ENCODE measurements at places on chromosomes 2 and 18. TPM values are rescaled to one million over a fixed set of nuclear protein-coding genes. Genes with fewer than 3 reads are reported as not detected.
A peak's percentile ranks its signal among the peaks of the same experiment; 100 is the strongest.

The NTSR2 gene
- polyA plus RNA-seq, result not detected

The RUFY4 gene
- polyA plus RNA-seq, result not detected

GRCh38 chr2:45031028-45031427 is 21.8 kb upstream of the SIX2 start:
- DNase-seq, result no peak

The CNDP1 gene
- not detected for polyA plus RNA-seq

- DNase-seq, result no peak
Measured at GRCh38 chr2:72859831-72860262, 27.4 kb upstream of the SPR start.

GRCh38 chr2:161651547-161651946 is 27.3 kb downstream of the SLC4A10 start:
- DNase-seq, result no peak

DNA sequence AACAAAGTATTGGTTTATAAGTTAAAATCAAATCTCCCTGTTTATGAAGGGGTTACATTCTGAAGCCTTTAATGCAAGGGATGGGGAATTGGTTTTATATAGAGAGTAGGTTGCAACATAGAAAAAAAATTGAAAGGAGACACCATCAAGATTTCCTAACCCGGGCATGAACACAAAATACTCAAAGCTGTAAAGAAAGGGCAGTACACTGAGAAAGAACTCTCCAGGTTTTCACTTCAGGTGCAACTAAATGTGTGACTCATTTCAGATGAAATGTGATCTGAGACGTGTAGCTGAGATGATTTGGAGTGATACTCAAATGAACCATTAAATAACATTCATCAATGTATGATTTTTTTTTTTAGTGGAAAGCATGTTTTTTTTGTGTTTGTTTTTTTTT is 43.6 kb downstream of the SANBR start:
- no peak for DNase-seq

The UGT1A6 gene
- polyA plus RNA-seq, result 0.11 TPM

The RGPD3 gene
- 0.10 TPM for polyA plus RNA-seq

The ZAP70 gene
- polyA plus RNA-seq, result 0.10 TPM

The CCDC85A gene
- polyA plus RNA-seq, result 3.1 TPM

- DNase-seq, result no peak
Measured at GRCh38 chr2:200425026-200425821, 84.6 kb downstream of the KCTD18 start.

- DNase-seq, result no peak
Measured at GRCh38 chr2:151161821-151162551, 99.7 kb downstream of the RBM43 start.

DNA sequence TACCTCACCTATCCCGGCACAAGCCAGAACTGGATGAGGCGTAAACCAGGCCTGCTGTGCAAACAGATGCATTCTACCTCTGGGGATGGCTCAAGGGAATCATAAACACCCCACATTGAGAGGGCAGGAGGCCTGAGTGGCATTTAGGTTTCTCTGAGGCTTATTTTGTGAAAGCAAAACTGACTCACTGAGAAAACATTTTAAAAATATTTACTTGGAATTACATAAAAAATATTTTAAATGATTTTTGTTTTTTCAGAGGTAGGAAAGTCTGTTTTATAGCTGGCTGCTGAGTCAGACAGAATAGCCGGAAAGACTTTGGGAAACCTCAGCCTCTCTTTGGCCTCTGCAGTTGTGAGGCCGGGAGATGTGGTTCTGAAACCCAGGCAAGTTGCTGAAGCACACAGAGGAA is 244.1 kb downstream of the NCKAP5 start:
- peak; percentile 89 for DNase-seq

DNA sequence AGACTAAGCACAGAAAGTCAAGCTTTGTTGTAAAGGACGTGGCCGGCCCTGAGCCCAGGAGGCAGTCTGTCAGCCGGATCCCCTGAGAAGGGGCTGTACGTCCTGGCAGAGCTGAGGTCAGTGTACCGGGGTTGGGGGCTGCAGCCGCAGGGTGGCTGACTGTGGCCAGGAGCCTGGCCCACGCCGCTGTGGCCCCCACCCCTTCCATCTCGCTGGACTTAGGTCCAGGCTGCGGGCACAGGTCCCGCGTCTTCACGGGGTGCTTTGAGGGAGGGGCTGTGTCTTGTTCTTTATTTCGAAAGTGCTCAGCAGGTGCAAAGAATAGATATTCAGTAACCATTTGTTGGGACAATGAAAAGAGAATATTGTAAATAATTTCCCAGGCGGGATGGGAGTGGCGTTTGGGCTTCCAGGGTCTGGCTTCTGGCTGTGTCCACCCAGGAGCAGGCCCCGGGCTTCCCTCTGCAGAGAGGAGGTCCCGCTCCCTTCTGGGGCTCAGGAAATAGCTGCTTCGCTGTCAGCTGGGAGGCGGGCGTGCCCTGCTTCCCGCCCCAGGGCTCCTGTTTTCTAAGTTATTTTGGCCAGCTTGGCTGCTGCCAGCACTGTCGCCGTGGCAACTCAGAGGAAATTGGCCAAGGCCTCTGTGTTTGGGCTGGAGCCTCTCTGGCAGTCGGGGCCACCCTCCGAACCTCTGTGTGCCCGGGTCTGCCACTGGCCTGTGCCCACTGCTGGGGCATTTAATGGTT is 7.4 kb downstream of the NFATC1 start:
- DNase-seq, result no peak

GRCh38 chr2:100767224-100767653 is 52.7 kb upstream of the NPAS2 start:
- DNase-seq, result peak; percentile 85

DNA sequence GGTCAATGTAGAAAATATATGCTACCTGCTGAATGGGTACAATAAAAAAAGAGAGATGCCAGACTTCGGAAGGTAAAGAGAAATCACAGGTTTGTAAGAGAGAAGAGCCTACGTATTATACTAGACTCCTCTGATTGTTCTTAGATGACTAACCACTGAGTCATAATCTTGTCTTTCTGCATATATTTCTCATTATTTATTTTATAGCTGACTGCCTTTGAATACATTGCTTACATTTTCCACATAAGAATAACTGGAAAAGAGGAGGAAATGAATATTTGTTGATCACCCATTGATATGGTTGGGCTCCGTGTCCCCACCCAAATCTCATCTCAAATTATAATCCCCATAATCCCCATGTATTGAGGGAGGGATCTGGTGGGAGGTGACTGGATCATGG is 90.3 kb upstream of the RAB27B start:
- no peak for DNase-seq

- DNase-seq, result no peak
Measured at GRCh38 chr2:181679544-181679979, 755 bp downstream of the NEUROD1 start.

- DNase-seq, result no peak
Measured at GRCh38 chr2:240235149-240235803, 94.8 kb upstream of the OTOS start.

GRCh38 chr2:28977176-28977875 is 3.8 kb upstream of the TOGARAM2 start:
- DNase-seq, result no peak

The DOK6 gene
- 0.55 TPM for polyA plus RNA-seq

DNA sequence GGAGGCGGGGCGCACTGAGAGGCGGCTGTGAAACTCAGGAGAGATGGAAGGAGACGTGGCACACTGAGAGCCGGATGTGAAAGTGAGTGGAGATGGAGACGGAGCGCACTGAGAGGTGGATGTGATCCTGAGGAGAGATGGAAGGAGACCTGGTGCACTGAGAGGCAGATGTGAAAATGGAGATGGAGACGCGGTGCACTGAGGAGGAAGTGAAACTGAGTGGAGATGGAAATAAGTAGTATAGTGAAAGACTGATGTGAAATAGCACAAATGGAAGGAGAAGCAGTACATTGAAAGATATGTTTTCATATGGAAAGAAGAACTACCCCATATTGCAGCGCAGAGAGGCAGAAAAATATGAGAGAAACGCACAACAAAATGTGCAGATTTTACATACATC is 281.6 kb upstream of the RGPD4 start:
- no peak for DNase-seq

- DNase-seq, result peak; percentile 85
Measured at GRCh38 chr2:42964439-42965083, 172.2 kb upstream of the HAAO start.

GRCh38 chr2:134431838-134432434 is 178.1 kb downstream of the MGAT5 start:
- no peak for DNase-seq

The SCYGR4 gene
- not detected for polyA plus RNA-seq

GRCh38 chr2:142222715-142223114 is 91.9 kb upstream of the LRP1B start:
- no peak for DNase-seq

The CABLES1 gene
- 4.3 TPM for polyA plus RNA-seq

The THSD7B gene
- polyA plus RNA-seq, result 0.13 TPM

DNA sequence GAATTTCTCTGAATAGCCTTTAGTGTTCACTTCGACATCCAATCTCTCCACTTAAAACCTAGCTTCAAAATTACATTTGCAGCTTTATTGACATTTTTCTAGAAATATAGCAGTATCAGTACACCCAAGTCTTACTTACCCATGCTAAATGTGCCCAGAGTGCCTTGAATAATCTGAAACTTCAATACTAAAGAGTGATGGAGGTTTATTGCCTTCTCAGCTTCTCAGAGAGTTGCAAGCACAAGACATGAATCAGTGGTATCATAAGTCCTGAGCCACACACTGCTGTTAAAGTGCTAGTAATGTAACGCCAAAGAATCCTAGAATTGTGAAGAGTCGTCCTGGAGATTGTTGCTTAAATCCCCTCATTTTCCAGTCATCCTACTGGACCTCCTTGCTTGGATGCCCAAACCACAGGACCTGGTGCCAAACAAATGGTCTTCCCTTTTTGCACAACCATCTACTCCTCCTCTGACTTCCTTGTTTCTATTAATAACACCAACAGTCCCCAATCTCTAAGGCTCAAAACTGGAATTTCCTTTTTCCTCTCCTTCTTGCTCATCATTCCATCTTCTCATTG is 83.2 kb upstream of the SPATS2L start:
- DNase-seq, result peak; percentile 9

DNA sequence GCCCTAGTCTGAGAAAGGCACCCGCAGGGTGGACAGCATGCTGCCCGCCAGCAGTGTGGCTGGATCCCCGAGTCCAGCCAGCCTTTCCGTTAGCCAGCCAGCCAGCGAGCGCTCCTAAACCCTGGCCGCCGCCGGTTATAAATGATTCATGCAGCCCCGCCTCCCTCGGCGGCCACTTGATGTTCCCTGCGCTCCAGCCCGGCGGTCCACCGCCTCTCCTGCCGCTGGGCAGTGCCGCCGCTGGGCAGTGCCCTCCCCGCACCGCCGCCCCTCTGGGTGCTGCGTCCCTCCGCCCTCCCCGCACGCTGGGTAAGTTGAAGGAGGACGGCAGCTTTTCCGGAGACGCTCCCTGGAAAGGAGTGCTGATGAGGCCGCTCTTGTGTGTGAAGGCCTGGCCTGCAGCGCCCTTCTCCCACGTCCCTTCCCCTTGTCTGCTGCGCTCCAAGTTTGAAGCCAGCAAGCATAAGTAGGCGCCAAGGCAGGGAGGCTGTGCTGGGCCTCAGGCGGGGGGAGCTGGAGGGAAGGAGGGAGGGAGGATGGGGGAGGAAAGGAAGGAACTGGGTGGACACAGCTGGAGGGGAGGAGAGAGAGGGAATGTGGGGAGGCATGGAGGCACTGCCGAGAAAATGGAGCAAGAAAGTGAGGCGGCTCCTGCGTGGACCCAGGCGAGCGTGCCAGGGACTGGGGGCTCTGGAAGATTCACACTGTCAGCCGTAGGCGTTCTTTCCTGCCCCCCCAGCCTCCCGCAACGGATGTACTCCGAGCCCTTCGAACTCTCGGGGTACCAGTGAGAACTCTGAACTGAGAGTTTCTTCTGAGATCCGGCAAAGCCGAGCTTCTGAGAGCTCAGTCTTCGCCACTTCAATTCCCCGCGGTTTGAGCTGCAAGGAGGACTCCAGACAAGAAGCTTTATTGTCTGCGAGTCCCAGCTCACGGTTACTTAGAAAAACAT is 131.9 kb downstream of the GLI2 start:
- peak; percentile 39 for DNase-seq

The KIF1A gene
- polyA plus RNA-seq, result 0.01 TPM

DNA sequence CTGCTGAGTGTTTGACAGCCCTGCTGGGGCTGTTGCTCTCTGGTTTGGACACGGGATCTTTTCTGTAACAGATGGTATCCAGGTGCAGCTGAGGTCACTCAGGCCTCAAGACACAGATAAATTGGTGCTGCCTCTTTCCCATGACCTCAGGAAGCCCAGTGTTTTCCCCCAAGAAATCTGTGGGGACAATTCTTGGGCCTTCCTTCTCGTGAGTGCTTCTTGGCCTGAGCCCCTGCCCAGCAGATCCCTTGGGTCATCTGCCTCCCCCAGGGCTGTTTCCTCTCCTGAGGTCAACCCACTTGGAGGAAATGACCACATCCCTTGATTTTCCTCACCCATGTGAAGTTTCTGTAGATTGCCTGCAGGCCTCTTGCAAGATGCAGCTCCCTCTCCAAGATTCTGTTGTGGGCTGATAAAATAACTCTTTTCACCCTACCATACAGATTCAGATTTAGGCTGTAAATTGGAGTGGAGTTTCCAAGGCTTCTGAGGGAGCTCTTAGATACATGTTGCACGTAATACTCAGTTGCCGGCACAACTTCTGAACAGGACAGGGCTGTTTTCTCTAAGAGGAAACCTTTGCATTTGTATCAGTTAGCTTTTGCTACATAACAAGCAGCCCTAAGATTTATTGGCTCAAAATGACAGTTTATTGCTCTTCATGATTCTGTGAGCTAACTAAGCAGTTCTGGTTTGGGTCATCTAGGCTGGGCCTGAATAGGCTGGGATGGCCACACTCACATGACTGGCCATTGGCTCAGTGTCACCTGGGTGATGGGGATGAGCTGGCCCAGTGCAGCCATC is 13.1 kb downstream of the ZAP70 start:
- DNase-seq, result no peak

The FSIP2 gene
- polyA plus RNA-seq, result 0.17 TPM

- DNase-seq, result no peak
Measured at GRCh38 chr2:46939626-46940359, 24.2 kb upstream of the MCFD2 start.

The NR4A2 gene
- polyA plus RNA-seq, result 1.5 TPM

The WNT10A gene
- polyA plus RNA-seq, result not detected

Measured in BJ (cell line).